ENCODE measurements at places on chromosomes 3 and 15.

DNA sequence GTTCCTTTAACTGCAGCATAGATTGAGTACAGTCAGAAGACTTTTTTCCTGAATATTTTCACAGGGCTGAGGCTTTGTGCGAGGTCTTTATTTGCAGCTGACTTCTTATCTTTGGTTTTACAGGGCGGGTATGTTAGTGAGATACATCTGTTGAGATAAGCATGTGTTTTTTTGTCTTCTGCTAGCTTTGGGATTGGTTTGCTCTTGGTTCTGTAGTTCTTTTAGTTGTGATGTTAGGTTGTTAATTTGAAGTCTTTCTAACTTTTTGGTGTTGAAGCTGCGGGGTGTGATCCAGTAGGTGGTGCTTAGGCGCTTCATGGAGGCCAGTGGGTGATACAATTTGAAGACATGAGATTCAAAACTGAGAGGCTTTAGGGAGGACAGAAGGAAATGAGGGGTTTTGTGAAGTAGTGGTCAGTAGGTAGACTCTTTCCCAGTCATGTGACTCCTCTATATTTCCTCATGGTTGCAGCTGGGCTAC lies 67.9 kb upstream of the TNFSF10 start:
- no peak for DNase-seq

DNA sequence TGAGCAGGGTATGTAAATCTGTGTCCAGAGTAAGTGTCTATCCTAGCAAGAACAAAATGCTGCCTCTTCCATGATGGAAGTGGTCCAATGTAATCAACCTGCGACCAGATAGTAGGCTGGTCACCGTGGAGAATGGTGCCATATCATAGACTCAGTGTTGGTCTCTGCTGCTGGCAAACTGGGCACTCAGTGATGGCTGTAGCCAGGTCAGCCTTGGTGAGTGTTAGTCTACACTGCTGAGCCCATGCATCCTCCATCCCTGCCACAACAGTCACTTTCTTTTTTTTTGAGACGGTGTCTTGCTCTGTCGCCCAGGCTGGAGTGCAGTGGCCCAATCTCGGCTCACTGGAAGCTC lies 69.3 kb downstream of the CHRD start:
- no peak for DNase-seq

DNA sequence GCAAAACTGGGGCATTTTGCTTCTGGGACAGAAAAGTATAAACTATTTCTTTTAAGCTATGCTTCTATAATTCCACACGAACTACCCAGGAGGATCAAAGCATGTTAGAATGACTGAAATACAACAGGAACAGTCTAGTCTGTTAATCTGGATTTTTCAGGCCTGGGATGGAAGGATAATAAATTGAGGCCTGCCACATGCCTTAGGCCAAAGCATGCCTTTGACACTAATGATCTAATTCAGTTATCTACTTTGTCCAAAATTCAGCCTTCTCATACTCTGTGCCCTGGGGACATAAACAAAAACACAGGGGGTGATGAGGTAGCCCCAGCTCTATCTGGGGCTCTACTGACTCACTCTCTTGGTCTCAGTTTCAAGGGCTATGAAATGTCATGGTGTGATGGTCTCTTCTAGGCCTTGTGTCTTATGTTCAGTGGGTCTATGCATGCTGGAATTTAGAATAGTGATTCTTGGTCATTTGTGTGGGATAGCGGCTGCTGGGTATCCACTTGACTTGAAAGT lies 32.5 kb downstream of the GAP43 start:
- DNase-seq = no peak

GRCh38 chr3:48518638-48519276 lies 14.8 kb upstream of the SHISA5 start:
- no peak for DNase-seq

DNA sequence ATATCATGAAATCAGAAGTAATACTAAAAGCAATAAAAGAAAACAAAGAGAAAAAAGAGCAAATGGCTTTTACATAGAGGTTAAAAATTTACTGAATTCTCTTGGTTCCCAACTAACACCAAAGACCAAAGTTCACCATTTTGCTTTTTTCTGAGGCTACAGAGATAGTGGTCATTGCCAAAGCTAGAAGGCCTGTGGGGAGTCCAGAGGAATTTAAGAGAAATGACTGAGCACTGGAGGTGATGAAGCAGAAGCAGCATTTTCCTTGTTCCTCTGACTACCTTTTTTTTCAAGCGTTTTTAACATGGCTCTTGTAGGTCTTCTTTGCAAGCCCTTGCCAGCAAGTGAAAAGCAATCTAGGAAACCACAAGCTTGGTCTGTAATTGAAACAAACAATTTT lies 58.2 kb downstream of the THBS1 start:
- no peak for DNase-seq

- no peak for DNase-seq
Observed at GRCh38 chr3:143190101-143190500, 70.5 kb downstream of the CHST2 start.

DNA sequence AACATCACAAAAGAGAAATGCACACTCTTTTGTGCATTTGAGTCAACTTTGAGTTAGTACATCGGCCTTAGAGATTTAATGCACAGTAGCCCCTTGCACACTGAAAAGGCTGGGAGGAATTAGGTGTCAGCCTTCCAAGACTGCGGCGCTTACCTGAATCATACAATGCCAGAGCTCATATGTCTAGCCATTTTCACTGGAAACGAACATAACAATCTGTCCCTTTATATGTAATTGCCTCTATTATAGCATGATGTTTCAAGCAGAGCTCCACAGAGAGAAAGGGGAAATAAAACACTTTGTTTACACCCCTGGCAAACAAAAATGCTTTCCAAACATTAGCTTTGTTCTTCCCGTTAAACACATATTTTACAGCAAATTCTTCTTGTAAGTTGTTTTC lies 315.7 kb upstream of the SLCO3A1 start:
- no peak for DNase-seq

DNA sequence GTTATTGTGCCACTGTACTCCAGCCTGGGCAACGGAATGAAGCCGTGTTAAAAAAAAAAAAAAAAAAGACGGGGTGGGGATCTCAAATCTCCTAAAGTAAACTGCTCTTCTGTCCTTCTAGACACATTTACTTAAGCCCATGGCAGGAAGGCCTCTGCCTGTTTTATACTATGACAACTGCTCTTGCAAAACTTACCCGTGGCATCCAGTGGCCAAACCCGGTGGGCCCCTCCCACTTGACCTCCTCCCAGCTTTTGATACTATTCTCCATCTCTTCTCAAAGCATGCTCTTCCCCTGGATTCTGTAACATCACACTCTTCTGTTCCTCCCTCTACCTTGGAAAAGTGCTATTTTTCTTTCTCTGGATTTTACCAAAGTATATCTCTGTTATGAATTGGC lies 112.2 kb downstream of the RFTN1 start:
- DNase-seq = no peak

DNA sequence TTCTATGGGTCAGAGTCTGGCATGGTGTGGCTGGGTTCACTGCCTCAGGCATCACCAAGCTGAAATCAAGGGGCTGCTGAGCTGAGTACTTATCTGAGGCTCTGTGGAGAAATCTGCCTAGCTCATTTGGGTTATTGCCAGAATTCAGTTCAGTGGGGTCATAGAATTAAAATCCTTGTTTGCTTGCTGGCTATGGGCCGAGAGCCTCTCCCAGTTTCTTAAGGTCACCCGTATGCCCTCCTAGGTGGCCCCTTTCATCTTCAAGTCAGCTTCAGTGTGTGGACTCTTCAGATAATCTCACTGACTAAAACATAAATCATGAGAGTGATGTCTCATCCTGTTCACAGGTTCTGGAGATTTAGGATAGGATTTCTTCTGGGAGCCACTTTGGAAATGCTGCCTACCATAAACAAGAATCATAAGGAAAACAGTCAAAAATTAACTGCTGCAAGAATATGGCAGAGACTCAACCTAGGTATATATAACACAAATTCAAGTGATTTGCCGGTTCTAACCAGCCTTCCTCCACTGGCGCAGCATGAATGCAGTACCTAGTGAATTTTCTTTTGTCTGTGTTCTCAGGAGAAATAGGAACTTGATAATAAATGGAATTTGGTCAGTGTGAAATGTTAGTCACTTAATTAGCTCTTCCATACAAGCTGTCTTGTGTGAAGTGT lies 5.3 kb downstream of the CP start:
- peak; percentile 23 for DNase-seq

- DNase-seq = no peak
Observed at GRCh38 chr3:38541806-38542205, 45.7 kb downstream of the EXOG start.

- DNase-seq = peak; percentile 44
Observed at GRCh38 chr3:14253022-14253706, 74.5 kb downstream of the LSM3 start.

- no peak for DNase-seq
Observed at GRCh38 chr15:92393071-92393979, at the start of gene ST8SIA2. ST8SIA2 (plus strand) TSS chr15:92393881; CDS start chr15:92394065, 184 bp downstream.

DNA sequence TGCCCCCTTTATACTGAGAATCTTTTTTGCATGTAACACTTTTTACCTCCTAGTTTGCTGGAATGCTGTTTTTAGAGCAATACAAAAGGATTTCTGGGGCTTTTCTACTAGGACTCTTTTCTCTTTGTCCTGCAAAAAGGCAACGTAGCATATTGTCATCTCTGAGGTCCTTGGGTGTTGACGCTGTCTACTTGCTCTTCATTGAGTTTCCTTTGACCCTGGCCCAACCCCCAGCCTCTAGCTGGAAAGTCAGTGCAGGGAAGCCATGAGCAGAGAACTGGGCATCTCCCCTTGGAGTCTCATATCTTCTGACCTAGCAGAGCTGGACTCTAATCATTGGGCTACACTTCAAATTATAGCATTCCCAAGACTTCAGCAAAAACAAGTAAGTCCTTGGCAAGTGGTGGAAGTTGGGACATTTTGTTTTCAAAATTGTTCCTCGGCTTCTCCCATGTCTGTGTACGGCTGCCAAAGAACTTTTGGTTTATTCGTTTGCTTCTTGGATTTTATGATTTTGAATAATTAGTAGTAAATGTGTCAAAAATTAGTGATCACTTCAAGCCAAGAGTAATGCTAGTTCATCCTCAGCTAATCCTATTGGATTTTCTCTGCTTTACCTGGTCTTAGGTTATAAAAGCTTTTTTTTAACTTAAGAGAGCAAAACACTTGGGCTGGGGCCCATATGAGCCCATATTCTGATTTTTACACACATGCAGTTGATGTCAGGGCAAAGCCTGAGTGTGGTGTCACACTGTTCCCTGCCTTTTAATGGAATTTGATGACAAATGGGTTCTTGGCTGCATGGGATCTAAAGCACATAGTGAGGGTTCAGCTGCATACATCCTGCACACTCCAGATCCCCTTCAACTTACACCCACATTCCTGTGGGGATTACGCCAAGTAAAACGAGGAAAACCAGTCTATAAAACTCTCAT lies 419.5 kb upstream of the C2CD4B start:
- DNase-seq = no peak

DNA sequence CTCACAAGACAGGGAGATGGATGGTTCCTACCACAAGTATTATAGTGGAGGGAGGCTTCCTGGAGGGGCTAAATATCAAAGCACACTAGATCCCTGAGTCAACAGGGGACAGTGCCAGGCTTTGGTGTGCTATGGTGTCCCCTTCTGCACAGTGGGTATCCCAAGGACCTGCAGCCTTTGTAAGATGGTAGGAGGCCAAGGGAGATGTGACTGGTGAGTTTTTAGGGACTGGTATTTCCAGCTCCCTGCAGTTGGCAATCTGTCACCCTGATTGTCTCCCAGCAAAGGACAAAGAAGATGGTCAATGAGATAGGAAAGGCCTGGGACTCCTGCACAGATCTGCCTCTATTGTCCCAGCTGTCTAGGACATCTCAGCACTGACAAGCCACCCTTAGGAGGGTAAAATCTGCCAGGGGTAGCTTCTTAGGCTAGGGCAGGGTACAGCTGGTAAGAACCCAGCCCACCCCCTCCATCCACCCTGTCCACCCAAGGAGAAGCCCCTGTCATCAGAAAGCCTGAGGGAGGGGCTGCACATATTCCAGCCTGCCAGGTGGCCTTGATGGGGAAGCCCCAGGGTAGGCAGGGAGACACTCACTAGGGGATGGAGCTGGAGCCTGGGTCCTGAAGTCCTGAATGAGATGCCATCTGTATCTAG lies 631 bp downstream of the CYP1A1 start:
- DNase-seq = no peak

GRCh38 chr3:100368441-100368840 lies 32.4 kb downstream of the TOMM70 start:
- no peak for DNase-seq

GRCh38 chr3:151086484-151087456 lies 1.3 kb downstream of the MED12L start:
- DNase-seq = peak; percentile 64

DNA sequence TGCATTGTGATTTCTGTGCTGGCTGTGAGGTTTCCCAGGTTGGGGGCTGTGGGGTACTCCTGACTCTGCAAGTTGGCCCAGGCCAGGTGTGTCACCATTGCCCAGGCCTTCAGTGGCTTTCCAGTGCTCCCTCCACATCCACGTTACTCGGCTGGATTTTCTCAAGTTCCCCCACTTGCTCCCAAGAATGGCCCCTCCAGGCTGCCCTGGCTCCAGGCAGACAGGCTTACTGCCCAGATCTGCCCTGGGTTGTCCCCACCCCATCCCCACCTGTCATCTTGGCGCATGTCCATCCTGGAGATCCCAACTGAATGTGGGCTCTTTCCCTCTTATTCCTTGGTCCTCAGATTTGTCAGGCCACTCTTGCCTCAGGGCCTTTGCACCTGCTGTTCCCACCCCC lies 3.6 kb downstream of the APBA2 start:
- DNase-seq = no peak

- DNase-seq = no peak
Observed at GRCh38 chr15:37084602-37085001, 15.7 kb downstream of the MEIS2 start.

- DNase-seq = no peak
Observed at GRCh38 chr15:68371851-68372250, 60.1 kb downstream of the ITGA11 start.

GRCh38 chr3:156554515-156554841 lies 439 bp downstream of the SSR3 start:
- no peak for DNase-seq

GRCh38 chr3:128376516-128376915 lies 90.2 kb downstream of the DNAJB8 start:
- DNase-seq = no peak

- DNase-seq = peak; percentile 70
Observed at GRCh38 chr15:82944821-82945220, 7.7 kb downstream of the HOMER2 start.

DNA sequence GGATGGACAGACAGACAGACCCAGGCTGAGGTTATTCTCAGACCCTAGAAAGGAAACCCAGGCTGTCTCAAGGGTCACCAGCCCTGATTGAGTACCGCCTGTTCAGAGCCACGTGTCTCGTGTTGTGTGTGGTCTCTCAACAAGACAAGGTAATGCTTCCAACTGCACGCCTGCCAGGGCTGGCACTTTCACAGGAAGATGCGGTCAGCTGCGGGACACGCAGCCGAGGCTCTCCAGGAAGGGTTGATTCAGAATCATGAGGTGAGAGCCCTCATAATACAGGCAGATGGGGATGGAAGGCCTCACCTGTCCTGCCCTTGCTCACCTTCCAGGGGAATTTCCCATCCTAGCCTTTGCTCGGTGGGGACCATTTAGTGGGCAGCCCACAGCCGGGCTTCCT lies 81.4 kb downstream of the TOP2B start:
- DNase-seq = no peak

GRCh38 chr3:160370987-160371857 lies 27.8 kb downstream of the IFT80 start:
- DNase-seq = no peak

All from bronchial epithelial cell (primary cell).